ENCODE measurements at places on chromosomes 12 and 14. TPM values are rescaled to one million over a fixed set of nuclear protein-coding genes. Genes with fewer than 3 reads are reported as not detected.

PRB3 gene
- total RNA-seq = not detected

RFLNA gene
- not detected for total RNA-seq

RHOJ gene
- not detected for total RNA-seq

PLCZ1 gene
- total RNA-seq = not detected

CRACR2A gene
- total RNA-seq = 4.9 TPM

CCDC184 gene
- 1.1 TPM for total RNA-seq

PCBP2 gene
- 215 TPM for total RNA-seq

IGF1 gene
- total RNA-seq = not detected

USP5 gene
- total RNA-seq = 33.5 TPM

ST8SIA1 gene
- not detected for total RNA-seq

STAC3 gene
- total RNA-seq = 0.57 TPM

FSCB gene
- total RNA-seq = not detected

ASB8 gene
- 20.5 TPM for total RNA-seq

LRRC9 gene
- 0.20 TPM for total RNA-seq

KRT8 gene
- 441 TPM for total RNA-seq

RNASE1 gene
- total RNA-seq = not detected

CSRP2 gene
- total RNA-seq = 3.8 TPM

APEX1 gene
- total RNA-seq = 96.7 TPM

PAX9 gene
- total RNA-seq = 9.6 TPM

CISTR gene
- total RNA-seq = not detected

LRRC23 gene
- 11.9 TPM for total RNA-seq

CFAP251 gene
- total RNA-seq = 5.0 TPM

OTUB2 gene
- total RNA-seq = 0.74 TPM

DCD gene
- not detected for total RNA-seq

MUCL1 gene
- not detected for total RNA-seq

CLEC2B gene
- 0.38 TPM for total RNA-seq

STAB2 gene
- not detected for total RNA-seq

SSTR1 gene
- not detected for total RNA-seq

PNMA1 gene
- 72.9 TPM for total RNA-seq

FGD4 gene
- total RNA-seq = 4.2 TPM

RNU4-1 gene
- total RNA-seq = under 0.01 TPM

Measured in NCI-H460 (cell line).